ENCODE measurements at places on chromosomes 7 and 10. TPM values are rescaled to one million over a fixed set of nuclear protein-coding genes. Genes with fewer than 3 reads are reported as not detected.

DNA sequence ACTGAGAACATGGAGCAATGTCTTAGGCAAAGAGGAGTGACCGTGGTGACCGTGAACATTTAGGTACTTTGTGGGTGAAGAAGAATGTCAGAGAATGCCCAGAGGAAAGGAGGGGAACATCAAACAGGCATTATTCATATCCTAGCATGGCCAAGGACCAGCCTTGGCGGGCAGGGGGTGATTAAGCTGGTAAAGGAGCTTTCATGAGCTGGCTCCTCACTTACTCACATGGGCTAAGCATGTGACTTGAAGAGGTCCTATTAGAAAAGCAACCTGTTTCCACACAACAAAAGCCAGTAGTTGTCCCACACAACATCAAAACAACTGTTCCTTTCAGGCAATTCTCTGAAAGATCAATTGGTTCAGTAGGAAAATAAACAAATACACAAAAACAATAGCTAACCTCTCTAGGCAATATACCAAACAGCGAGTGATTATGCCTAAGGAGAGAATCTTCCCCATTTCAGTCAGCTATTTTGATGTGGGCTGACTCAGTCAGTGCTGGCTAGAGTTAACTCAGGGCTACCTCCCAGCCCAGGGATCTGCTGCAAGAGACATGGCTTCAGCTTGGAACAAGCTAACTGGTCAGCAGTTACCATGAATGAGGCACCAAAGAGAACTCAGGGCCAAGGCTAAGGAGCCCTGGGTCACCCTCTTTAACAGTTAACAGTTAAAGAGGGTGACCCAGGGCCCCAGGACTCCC is 283.5 kb downstream of the ARHGAP12 start:
- peaks cover 9% of the 10 kb centered on the region for H3K27me3 ChIP-seq
- H3K4me3 ChIP-seq = no peak overlapping the region
- no peak for DNase-seq
- H3K27ac ChIP-seq = no peak overlapping the region
- H3K4me1 ChIP-seq = no peaks in the 10 kb centered on the region

DNA sequence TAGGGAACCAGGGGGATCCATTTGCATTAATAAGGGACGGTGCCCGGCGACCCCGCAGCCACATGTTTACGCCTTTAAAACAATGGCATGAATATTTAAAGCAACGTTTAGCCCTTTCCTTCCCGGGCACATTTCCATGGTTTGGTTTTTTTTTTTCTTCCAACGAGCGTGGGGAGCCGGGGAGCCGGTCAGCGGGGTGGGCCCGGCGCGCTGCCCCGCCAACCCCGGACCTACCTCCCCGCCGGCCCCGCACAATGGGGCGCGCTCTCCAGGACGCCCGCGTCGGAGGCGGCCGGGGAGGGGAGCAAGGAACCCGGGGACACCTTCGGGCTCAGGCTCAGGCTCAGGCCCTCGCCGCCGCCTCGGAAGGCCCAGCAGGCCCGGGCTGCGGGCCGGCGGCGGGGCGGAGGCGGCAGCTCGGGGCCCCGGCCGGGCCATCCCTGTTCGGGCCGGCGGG is 1.0 kb downstream of the SEPHS1 start:
- peak overlapping the region; percentile 82 for H3K27ac ChIP-seq
- peaks cover 53% of the 10 kb centered on the region for H3K4me1 ChIP-seq
- peak overlapping the region; percentile 81 for H3K4me3 ChIP-seq
- H3K27me3 ChIP-seq = no peaks in the 10 kb centered on the region
- H3K36me3 ChIP-seq = peaks cover 32% of the 10 kb centered on the region
- DNase-seq = no peak

DNA sequence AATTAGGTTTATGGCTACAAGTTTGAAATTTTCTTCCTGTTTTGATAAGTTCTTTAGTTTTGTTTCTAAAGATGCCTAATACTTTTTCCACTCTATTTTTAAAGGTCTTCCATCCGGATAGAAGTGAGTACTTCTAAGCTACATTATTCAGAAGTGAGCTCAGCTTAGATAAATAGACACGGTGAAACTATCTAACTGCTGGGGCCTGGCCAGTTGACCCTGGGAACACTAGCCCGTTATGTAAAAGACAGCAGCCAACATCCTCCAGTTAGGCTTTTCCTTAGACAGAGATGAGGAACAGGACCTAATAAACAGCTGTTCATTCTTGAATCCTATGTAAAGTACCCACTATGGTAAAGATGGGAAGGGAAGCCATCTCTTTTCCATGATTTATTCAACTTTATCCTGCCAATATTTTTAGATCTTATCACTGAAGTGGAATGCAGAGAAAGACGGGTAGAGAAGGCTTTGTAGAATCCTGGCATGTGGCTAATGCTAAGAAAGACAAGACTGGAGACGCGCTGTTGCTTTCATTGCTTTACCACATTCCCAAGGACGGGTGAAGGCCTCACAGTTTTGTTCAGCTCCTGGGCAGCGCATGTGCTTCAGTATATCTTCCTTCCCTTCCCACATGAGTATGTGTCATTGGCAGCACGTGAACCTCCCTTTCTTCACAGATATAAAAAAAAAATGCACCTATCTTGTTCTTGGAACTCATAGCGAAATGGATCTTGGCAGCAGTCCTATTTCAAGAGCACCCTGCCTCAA is 340.0 kb upstream of the MEOX2 start:
- no peaks in the 10 kb centered on the region for H3K4me1 ChIP-seq
- no peaks in the 10 kb centered on the region for H3K36me3 ChIP-seq
- no peaks in the 10 kb centered on the region for H3K27me3 ChIP-seq
- no peak overlapping the region for H3K27ac ChIP-seq

GRCh38 chr10:44567471-44567870 is 182.6 kb upstream of the CXCL12 start:
- no peaks in the 10 kb centered on the region for H3K4me1 ChIP-seq
- no peak overlapping the region for H3K4me3 ChIP-seq
- no peak for DNase-seq
- H3K27ac ChIP-seq = no peak overlapping the region

The C10orf62 gene
- total RNA-seq = not detected

DNA sequence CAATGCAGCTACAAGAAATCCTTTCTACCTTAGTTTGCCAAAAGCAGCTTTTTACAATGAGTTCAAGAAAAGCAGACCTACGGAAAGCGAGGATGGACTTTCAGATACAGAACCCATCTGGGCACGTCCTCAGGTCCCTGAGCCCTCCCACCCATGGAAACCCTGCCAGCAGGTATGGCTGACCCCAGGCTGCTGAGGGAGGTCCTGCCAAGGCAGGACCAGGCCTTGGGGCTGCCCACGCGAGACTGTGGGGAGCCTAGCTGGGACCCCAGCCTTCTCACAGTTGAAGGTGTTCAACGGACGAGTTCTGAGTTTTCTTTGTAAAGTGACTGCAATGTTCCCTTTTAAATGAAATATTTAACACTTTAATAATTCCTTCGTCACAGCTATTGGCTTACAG is 245.0 kb downstream of the MGMT start:
- H3K27me3 ChIP-seq = no peaks in the 10 kb centered on the region
- peaks cover 4% of the 10 kb centered on the region for H3K36me3 ChIP-seq
- H3K4me1 ChIP-seq = no peaks in the 10 kb centered on the region

The ENKUR gene
- total RNA-seq = not detected

Measured in activated CD8-positive, alpha-beta T cell treated with anti-CD3 and anti-CD28 coated beads, Interleukin-2, amount 10 ng/mL, durations not matched to agents 7 days and 5 days (primary cell).